ENCODE measurements at places on chromosomes 4 and X.

DNA sequence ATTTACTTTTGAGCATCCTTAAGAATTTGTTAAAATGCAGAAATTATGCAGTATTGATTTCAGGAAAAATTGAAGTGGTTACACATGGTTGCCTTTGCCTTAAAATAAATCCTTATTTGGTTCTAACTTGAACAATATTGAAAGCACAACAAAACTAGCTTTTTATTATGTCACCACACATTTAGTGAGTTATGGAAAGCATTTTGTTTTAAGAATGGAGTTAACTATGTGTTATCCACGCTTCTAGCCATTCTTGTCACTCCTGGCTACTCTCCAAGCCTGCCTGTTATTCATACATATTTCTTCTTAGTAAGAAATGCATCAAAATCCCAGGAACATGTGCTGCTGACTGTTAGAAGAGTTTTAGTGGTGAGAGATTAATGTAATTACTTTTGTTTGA lies 73.9 kb downstream of the FAT4 start:
- no peak for DNase-seq

DNA sequence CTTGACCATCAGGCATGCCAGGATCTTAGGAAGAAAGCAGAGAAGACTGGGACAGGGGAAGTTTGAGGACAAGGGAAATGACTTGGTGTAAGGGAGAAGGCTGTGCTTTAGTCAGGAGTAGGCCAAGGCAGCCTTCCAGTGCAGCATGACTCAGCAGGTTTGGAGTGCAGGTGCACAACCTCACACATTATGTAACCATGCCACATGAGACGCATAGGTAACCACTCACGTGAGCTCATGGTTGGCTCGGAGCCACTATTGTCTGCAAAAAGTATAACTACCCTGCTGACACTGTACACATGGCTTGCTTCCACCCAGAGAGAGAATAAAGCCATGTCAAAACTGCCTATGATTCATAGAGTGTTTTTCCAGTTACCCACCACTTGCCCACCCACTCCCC lies 715.9 kb downstream of the SMARCA1 start:
- no peak for DNase-seq

DNA sequence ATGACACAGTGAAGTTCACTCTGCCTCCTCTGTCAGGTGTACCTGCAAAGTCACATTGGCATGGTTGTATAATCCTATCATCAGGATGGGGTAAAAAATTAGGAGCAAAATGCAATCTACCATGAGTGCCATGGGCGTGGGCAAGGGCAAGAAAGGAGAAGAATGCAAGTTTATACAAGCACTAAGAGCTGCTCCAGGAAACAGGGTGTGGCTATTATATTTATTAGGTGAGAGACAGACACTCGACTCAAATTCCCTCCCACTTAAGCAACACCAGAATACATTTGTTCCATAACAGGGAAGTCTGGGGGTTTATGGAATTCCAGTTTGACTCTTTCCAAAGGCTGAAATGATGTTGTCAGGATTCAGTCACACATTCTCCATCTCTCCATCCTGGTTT lies 378.8 kb downstream of the BCOR start:
- no peak for DNase-seq

- no peak for DNase-seq
Observed at GRCh38 chrX:16870862-16871815, 977 bp upstream of the RBBP7 start.

DNA sequence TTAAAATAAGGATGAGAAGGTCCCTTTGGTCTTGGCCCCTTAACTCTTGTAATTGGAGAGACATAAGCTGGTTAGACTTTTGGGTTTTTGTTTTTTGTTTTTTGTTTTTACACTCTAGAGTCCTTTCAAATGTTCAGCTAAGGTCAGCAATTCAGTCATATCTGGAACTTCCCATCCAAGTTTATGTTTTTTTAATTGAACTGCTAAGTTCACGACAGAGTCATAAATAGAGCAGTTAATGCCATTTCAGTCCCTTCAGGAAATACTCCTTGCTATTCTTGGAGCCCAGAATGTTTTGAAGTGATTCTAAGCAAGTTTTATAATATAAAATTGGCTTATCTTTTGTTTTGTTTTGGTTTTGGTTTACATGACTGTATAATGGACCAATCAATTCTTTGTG lies 329.4 kb upstream of the PABPC4L start:
- no peak for DNase-seq

DNA sequence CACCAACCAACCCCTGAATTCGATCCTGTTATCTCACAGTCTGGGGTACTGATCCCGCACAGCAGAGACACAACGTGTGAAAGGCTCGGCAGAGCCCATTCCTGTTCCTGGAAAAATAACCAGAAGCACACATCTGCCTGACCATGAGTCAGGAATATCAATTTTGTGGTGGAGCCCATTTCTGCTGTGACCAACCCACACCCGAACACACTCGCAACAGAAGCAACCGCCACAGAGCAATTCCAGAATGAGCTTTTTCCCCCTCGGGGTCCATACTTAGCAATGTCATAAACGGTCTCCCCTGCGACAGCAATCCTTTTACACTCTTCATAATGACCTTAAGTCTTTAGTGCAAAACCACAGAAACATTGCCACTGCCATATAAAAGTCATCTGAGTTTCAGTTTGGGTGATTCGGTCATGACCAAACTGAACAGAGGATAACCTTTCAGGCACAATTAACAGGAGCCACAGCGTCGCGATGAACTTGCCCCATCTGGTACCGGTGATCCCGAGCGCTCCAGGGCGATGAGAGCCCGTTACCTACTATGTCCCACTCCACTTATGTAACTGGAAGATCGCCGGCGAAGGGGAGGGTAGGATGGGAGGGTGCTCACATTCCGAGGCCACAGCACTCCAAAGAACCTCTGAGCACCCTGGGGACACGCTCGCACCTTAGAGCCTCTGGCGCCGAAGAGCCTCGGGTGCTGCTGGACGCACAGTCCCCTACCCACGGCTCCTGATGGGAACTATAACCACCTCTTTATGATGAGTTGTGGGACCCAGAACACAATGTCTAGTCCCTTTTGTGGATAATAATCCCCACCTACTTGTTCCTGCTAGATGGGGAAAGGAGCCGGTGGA lies 1.1 kb downstream of the MECP2 start:
- peak; percentile 51 for DNase-seq

DNA sequence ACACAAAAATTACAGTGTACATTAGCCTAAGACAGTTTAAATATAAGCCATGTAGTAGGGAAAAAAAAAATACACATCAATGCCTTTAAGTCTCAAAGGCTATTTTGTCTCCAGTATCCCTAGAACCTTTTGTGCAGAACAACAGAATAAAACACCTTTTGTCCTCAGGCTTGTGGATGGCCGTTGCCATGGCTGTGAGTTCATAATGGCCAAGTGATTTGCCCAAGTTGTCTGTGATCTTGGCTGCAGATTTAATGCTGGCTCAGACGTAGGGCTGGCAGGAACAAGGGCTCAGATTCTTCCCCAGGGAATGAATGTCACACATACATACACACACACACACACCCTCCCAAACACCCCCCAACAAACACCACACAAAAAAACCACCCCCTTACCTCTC lies 25.3 kb downstream of the GPM6B start:
- no peak for DNase-seq
